ENCODE measurements at places on chromosomes 7 and 10. TPM values are rescaled to one million over a fixed set of nuclear protein-coding genes. Genes with fewer than 3 reads are reported as not detected.
A peak's percentile ranks its signal among the peaks of the same experiment; 100 is the strongest.

RADIL gene
- total RNA-seq, result 39.8 TPM

LRRC18 gene
- 0.43 TPM for total RNA-seq

GPRIN2 gene
- total RNA-seq, result 58.4 TPM

POLR2J2 gene
- 5.6 TPM for total RNA-seq

ADAM12 gene
- total RNA-seq, result 0.46 TPM

GSTO1 gene
- 147 TPM for total RNA-seq

KLHL7 gene
- total RNA-seq, result 43.8 TPM

CDH23 gene
- 4.7 TPM for total RNA-seq

RASSF4 gene
- total RNA-seq, result 194 TPM

PRLHR gene
- total RNA-seq, result not detected

TCERG1L gene
- total RNA-seq, result not detected

GRM3 gene
- not detected for total RNA-seq

TMEM273 gene
- total RNA-seq, result 12.3 TPM

MOGAT3 gene
- total RNA-seq, result not detected

MYO3A gene
- total RNA-seq, result 0.47 TPM

- DNase-seq, result no peak
These were observed 173.0 kb upstream of the LANCL2 start for GRCh38 chr7:55191926-55192692.

- DNase-seq, result no peak
These were observed 25.1 kb downstream of the ALOX5 start for GRCh38 chr10:45399113-45399512.

- no peak for DNase-seq
These were observed 735.3 kb downstream of the SUGCT start for GRCh38 chr7:40870108-40870507.

- no peak for DNase-seq
These were observed 233.5 kb upstream of the KIAA1217 start for GRCh38 chr10:23975431-23975830.

DNA sequence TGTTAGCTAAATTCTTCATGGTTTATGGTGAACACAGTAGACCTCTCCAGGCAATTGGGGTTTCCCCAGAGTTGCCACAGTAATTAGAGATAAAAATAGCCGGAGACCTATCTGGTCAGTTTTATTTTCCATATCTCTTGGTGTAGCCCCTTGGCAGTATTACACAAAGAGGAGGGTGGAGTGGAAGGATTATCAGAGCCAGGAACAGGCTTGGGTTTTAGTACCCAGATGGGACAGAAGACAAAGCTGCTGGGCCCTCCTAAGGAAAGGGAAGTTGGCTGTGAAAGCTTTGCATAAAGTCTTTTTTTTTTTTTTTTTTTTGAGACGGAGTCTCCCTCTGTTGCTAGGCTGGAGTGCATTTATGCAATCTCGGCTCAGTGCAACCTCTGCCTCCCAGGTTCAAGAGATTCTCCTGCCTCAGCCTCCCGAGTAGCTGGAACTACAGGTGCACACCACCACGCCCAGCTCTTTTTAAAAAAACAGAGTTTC lies 9.7 kb downstream of the ZSCAN21 start:
- DNase-seq, result no peak

GRCh38 chr10:92811986-92812385 lies 36.3 kb upstream of the EXOC6 start:
- no peak for DNase-seq

- no peak for DNase-seq
These were observed 53.1 kb upstream of the CHST15 start for GRCh38 chr10:124146483-124146882.

DNA sequence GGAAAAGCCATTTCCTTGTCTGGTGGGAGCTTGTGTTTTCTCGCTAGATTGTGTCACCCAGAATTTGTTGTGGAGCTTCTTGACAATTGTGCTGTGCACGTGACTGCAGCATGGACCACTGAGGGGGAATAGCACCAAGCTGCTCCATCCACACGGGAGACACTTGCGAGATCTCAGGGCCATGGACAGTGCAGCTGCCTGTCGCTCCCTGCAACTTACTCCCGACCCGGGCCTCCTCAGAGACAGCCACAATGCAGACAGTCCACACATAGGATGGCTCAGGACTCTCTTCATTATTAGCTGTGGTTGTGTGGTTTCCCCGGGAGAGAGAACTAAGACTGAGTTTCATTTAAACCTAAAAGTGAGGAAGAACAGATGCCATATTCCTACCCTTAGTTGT lies 673.2 kb upstream of the GALNT17 start:
- no peak for DNase-seq

DNA sequence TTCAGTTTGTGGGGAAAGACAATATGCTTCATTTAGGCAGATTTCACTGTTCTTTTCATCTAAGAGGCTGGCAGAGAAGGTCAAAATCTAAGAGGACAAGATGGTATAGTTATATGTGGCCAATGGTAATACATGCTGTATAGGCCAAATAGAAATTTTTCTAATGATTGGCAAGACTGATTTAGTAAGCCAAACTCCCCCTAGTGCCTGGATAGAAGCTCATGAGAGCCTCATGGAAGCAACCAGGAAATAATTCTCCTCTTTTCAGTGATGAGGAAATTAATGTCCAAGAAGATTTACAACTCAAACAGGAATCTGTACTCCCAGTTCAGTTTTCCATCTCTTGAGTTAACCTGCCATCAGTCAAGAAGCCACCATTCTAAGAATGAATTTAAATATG lies 253.6 kb upstream of the PHF14 start:
- no peak for DNase-seq

- no peak for DNase-seq
These were observed 56.5 kb upstream of the ADRB1 start for GRCh38 chr10:113987156-113987555.

DNA sequence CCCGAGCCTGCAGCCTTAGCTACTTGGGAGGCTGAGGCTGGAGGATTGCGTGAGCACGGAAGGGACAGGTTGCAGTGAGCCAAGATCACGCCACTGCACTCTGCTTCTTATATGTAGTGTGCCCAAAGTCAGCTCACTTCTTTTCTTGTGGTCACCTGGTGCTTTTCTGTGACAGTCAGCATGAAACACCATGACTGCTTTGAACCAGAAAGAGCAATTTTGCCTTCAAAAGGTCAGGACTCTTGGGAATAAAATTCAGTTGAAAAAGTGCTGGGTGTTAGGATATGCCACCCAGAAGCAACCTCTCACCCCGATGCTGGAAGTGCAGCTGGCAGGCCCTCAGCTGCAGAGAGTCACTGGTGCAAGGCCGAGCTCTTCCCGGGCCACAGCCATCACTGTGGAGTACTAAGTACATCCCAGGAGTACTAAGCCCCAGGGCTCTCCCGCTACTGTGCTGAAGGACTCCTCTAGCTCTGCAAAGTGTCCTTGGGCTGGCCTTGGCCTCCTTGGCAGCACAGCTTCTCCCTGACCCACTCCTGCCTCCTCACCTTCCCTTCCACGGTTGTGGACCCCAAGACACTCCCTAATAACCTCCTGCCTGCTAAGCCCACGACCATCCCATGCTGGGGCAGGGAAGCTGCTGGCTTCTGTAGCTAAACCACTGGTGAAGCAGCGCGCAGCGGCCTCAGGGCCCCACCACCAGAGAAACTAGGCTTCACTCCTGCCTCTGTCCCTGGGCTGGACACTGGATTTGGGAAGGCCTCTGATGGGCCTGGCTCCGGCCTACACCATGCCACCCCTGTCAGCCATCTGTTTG lies 17.6 kb upstream of the GDI2 start:
- DNase-seq, result no peak

DNA sequence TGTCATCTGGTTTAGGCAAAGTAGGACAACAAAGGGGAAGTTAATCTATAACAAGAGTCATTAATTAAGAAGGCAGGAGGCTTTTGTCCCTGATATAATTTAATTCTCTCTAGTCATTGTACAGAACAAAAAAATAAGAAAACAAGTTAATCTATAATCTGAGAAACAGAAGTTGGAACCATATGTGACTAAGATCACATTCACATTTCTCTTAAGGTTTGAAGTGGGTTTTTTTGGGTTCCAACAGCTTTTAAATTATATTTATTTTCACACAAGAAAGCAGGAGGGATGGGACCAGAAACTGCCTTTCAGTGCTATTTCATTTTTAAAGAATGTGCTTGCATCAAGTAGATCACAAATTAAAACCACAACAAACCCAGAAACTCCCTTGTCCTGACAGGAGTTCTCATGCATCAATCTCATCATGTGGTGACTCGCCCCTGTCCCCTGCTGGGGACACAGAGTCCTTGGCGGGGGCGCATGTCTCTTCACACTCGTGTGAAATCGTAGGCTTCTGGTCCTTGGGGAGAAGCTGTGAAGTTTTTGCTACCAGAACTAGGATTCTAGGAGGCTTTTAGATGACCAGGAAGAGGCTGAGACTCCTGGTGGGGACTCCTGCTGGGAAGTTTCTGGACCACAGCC lies 10.1 kb upstream of the OPN4 start:
- no peak for DNase-seq

DNA sequence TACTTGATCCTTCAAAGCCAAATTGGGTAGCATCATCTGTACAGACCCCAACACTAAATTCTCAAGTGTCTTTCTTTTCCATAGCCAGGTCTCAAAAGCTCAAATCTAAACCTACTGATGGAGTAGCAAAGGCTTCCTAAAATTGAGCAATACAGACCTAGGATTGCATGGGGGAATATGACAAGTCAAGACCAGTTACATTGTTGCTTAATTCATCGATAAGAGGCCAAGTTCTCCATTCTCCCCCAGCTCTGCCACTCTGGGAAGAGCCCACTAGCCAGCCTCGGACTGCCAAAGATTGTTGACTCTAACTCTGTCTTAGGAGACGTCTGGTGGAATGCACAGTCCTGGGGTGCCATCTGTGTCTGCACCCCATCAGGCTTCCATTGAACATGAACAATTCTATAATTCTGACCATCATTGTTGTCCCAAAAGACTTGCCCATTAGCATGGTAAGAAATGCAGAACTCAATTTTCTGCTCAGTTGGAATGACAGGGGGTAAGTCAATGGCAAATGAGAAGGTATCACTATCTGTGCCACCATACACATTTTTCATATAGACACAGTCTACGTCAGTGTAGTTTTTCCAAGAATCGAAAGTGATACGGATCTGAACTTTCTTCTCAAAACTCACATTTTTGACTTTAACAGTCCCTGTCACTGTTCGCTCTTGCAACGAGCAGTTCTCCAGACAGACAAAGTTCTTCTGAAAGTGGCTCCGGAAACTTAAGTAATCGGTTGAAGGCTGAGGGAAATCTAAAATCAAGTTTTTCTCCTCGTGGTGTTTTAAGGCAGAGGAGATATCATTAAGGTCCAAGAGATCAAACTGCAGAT lies 2.9 kb downstream of the PPP1R3C start:
- DNase-seq, result no peak

GRCh38 chr10:130227883-130228282 lies 91.7 kb downstream of the GLRX3 start:
- DNase-seq, result no peak

DNA sequence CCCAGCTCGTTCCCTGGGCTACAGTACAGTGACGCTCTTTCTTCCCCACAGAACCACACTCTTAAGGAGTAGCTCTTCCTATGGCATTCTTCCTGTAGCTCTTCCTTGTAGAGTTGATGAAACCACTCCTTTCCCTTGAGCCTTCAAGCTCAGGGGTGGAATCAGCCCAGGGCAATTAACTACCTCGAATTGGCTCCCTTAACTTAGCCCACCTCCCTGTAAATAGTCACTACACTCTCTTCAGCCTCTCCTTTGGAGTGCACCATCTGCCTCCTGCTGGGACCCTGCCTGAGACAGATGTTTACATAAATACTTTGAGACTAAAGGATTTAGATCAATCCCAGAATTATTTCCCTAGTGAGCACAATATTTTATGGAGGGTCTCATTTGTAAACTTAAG lies 537.8 kb upstream of the AUTS2 start:
- no peak for DNase-seq

DNA sequence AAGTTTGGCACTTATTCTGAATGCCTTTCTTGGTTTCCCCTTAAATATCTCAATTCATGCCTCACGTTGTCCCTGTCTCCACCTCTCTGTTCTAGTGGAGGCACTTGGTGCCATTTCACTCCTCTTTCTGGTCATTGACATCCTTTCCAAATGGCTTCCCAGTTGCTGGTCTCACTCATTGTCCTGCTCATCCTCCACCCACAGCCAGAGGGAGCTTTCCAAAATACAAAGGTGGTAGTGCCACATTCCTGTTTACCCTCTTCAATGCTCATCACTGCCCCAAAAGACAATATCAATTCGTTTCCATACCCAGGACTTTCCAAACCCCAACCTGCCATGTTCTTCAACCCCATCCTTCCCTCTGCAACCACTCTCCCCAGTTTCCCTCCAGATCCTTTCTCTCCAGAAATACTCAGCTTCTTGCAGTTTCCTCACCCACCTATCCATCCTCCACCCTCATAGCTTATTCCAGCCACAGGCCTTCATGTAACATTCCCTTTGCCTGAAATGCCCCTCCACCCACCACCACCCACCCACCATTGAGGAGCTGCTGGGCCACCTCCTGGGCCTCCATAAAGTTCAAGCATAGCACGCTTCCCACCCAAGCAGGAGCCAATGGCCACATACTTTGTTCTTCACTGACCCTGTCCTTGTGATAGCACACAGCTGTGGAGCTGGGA lies 63.1 kb upstream of the ADRB1 start:
- DNase-seq, result no peak

DNA sequence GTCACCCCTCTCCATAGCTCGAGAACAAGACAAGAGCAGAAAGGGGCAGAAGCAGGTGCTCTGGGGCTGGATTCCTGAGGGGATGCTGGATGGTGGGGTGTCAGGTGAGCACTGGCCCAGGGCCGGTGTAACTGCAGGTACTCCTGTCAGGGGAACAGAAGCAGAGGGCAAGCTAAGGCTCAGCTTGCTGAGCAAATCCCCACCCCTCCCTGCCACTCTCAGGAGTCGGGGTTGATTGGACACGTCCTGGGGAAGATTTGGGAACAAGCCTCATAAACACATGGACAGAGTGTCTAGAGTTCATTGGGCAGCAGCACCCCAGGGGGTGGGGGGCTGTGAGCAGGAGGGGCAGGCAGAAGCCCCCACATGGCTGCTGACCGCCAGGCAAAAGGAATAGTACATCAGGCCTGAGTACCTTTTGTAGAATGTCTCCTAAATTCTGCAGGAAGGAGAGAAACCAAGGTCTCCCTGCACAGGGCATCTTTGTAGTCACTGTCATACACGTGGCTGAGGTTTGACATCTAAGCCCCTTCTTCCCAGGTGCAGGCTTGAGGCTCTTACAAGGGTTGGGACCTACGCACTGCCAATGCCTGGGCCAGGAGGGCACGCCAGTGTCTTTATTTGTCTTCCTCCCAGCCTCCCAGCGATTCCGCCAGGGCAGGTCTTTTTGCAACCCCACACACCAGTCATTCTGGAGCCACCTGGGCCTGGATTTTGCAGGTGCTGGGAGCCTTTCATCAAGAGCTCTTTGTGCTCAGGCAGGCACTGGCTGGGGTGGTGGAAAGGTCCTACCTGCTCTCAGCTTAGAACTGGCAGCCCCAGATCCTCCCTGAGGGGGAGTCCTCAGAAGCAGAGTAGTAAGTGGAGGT lies 2.8 kb downstream of the CALML3 start:
- peak; percentile 15 for DNase-seq
